ENCODE measurements at places on chromosomes 5 and 9. TPM values are rescaled to one million over a fixed set of nuclear protein-coding genes. Genes with fewer than 3 reads are reported as not detected.
A peak's percentile ranks its signal among the peaks of the same experiment; 100 is the strongest.

- DNase-seq = peak; percentile 100
- no peaks in the 10 kb centered on the region for H3K27me3 ChIP-seq
- H3K4me3 ChIP-seq = no peak overlapping the region
- H3K4me1 ChIP-seq = peaks cover 18% of the 10 kb centered on the region
- peak overlapping the region; percentile 86 for H3K27ac ChIP-seq
Observed at GRCh38 chr5:78504704-78505677, 143.6 kb downstream of the LHFPL2 start.

GRCh38 chr9:130041648-130042405 is 1.2 kb downstream of the FNBP1 start:
- H3K36me3 ChIP-seq = no peaks in the 10 kb centered on the region
- H3K27ac ChIP-seq = peak overlapping the region; percentile 12
- DNase-seq = peak; percentile 36
- H3K4me3 ChIP-seq = peak overlapping the region; percentile 81
- peaks cover 30% of the 10 kb centered on the region for H3K4me1 ChIP-seq
- no peaks in the 10 kb centered on the region for H3K27me3 ChIP-seq

DNA sequence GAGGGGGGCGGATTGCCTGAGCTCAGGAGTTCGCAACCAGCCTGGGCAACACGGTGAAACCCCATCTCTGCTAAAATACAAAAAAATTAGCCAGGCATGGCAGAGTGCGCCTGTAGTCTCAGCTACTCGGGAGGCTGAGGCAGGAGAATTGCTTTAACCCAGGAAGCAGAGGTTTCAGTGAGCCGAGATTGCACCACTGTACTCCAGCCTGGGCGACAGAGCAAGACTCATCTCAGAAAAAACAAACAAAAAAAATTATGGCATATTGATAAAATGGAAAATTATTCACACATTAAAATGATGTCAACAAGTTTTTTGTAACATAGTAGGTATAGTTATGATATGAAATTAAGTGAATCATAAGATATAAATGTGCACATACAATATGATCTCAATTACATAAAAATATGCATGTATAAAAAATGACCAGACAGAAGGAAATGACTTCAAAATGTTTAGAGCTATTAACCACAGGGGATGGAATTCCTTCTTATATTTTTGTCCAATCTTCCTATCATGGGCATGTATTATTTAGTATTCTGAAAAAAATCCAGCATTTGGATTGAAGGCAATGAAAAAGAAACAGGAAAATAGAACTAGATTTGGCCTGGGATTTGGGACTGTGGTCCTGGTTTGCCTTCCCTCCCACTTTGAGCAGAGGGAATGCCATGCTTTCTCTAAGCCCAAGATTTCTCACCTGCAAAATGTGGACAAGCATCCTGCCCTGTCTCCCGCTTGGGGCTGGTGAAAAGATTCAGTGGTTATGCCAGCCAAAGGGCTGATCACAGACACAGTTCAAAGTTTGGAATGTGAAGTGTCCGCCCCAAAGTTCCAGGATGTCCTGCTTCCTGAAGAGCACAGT is 19.5 kb downstream of the SPAAR start:
- H3K4me1 ChIP-seq = peaks cover 15% of the 10 kb centered on the region
- no peak overlapping the region for H3K27ac ChIP-seq
- no peaks in the 10 kb centered on the region for H3K27me3 ChIP-seq
- DNase-seq = no peak
- no peak overlapping the region for H3K4me3 ChIP-seq

- no peak for DNase-seq
- no peaks in the 10 kb centered on the region for H3K27me3 ChIP-seq
- H3K4me3 ChIP-seq = no peak overlapping the region
- H3K4me1 ChIP-seq = peaks cover 7% of the 10 kb centered on the region
- H3K36me3 ChIP-seq = no peaks in the 10 kb centered on the region
Observed at GRCh38 chr5:125083981-125084380, 337.5 kb upstream of the ZNF608 start.

IL3 gene
- not detected for polyA plus RNA-seq

ARL15 gene
- polyA plus RNA-seq = 8.6 TPM

GRM6 gene
- polyA plus RNA-seq = not detected

TMC1 gene
- 0.30 TPM for polyA plus RNA-seq

PCDHGA2 gene
- 1.9 TPM for polyA plus RNA-seq

ALDOB gene
- polyA plus RNA-seq = not detected

HTR1A gene
- polyA plus RNA-seq = not detected

CDKN2A gene
- polyA plus RNA-seq = 10.7 TPM
